ENCODE measurements at places on chromosomes 5 and 9.

- no peak for DNase-seq
Measured at GRCh38 chr5:148697180-148697808, 43.0 kb upstream of the HTR4 start.

DNA sequence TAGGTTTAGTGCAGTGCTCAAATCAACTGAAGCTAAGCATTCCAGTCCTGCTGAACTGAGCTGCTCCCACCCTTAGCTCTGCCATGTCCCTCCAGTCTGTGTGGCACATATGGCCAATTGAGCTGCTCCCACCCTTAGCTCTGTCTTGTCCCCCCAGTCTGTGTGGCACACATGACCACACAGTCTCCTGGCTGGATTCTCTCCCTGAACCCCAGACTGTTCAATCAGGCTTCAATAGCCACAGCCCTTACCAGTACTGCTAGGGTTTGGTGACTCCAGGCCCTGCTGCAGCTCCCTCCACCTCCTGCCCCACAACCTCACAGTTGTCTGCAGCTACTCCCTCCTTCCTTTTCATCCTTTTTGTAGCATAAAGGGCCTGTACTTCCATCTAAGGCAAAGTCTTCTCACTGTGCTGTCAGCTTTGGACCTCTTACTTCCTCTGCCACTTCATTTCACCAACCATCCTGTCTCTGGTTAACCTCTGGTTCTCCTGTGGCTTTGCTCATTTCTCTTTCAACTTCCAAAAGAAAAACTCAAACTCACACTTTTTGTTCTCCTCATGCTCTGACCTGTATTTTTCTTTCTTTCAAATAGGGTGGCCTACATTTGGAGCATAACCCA lies 50.8 kb downstream of the ADAMTS12 start:
- no peak for DNase-seq

- DNase-seq = no peak
Measured at GRCh38 chr9:133974631-133975341, 17.3 kb downstream of the VAV2 start.

GRCh38 chr9:7229571-7229970 lies 471.8 kb downstream of the KDM4C start:
- DNase-seq = no peak

DNA sequence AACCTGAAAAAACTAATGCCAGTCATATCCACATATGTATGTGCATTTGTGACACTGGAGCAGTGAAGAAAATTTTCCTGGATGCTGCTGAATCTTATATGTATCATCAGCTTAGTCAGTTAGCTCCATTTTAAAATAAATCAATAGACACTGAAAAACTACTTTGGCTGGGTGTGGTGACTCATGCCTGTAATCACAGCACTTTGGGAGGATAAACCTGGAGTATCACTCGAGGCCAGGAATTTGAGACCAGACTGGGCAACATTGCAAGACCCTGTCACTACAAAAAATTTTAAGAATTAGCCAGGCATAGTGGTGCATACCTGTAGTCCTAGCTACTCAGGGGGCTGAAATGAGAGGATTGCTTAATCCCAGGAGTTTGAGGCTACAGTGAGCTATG lies 511.0 kb upstream of the TLE4 start:
- no peak for DNase-seq

DNA sequence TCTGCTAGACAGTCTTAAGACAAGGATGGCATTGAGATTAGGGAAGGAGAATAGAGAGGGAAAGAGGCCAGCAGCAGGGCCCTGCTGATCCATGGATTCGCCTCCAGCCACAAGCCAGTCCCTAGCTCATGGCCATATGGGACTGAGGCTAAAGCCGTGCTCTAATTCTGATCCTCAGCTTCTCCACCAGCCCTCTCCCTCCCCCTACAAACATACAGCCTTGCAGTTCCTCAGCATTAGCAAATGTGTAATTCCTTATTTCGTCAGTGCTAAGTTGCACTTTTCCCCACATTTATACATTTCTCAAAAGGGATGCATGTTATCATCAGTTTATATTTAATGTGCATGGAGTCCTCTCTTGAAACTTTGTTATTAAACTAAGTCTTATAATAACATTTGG lies 34.8 kb downstream of the ZNF462 start:
- DNase-seq = no peak

- no peak for DNase-seq
Measured at GRCh38 chr5:1507014-1507375, 16.8 kb downstream of the LPCAT1 start.

DNA sequence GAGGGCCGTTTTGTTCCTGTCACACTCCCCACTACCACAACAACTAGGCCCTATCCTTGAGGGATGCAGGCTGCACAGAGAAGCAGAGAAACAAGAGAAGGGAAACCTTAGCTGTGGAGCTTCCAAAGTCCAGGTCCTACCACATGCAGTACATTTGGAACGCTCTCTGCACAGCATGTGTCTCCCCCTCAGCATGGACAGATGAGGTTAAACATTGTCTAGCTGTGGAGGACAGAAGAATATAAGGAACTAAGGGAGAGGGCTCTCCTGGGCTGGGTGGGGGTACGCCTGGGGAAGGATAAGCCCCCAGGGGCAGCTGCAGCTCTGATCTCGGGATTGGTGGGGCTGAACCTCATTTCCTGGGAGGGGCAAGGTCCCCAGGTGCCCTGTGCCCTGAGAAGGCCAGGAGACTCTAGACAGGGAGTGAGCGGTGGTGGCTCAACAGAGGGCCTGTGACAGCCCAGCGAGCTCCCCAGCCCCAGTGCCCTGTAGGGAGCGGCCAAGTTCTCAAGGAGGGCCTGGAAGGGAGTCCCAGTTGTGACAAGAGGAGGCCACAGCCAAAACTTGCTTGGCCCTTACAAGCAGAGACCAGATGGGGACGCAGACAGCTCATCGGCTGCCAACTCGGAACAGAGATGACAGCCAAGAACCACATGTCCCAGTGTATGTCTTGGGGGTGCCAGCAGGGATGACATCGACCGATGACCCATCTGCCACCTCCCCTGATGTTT lies 30.1 kb downstream of the TSPAN17 start:
- DNase-seq = no peak

DNA sequence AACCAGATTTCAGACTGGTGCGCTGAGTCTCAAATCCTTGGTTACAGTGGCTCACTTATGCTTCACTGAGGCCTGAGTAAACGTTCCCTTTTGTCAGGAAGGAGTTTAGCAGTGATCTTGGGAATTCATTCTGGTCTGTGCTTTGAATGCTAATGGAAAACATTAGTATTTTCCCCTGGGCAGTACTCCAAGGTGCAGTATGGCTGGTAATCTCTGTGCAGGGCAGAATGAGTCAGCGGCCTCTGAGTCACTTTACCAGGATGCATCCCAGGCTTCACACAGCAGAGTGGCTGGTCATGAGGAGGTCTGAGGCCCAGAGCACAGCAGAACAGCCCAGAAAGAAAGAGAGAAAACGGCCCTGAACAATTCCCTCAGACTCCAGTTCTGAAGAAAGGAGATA lies 54.0 kb downstream of the PCA3 start:
- DNase-seq = no peak

- DNase-seq = no peak
Measured at GRCh38 chr5:125232779-125233230, 486.4 kb upstream of the ZNF608 start.

GRCh38 chr5:107602896-107603295 lies 67.8 kb downstream of the EFNA5 start:
- no peak for DNase-seq

GRCh38 chr5:172276214-172276613 lies 7.3 kb downstream of the UBTD2 start:
- DNase-seq = no peak

- no peak for DNase-seq
Measured at GRCh38 chr5:87399720-87400119, 13.0 kb downstream of the CCNH start.

DNA sequence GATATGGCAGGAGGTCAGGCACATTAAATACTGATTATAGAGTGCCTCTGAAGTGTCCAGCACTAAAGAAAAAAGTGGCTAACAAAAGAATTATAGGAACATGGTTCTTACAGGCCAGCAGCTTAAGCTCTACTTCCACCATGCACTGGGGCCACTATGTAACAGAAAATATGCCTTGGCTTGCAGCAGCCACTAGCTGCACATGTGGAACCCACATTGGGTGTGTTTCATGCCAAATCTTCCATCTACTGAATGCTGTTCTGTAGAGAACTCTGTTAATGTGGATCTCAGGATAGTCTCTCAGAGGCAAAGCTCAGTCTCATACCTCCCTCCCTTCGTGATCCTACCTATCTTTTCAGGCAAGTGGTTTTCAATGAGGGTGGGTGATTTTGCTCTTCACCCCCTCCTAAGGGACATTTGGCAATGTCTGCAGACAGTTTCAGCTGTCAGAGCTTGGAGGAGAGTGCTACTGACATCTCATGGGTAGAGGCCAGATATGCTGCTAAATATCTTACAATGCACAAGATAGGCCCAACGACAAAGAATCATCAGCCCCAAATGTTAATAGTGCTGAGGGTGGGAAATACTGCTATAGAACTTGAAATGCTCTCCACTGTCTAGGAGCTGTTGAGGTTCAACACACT lies 218.9 kb downstream of the TARS1 start:
- DNase-seq = no peak
